Left renal cortex interstitium (tissue), 4 donors: ENCODE measurements at places on chromosomes 6 and 20. TPM values are rescaled to one million over a fixed set of nuclear protein-coding genes. Genes with fewer than 3 reads are reported as not detected.

SCAF8 gene
- polyA plus RNA-seq, result 55.2 TPM

WFDC2 gene
- polyA plus RNA-seq, result 156 TPM

MROH8 gene
- 7.1 TPM for polyA plus RNA-seq

MUCL3 gene
- polyA plus RNA-seq, result not detected

LCA5 gene
- polyA plus RNA-seq, result 12.4 TPM

HDGFL1 gene
- not detected for polyA plus RNA-seq

NEURL2 gene
- polyA plus RNA-seq, result 8.1 TPM

RBM24 gene
- polyA plus RNA-seq, result 1.6 TPM

SCRT2 gene
- polyA plus RNA-seq, result 0.08 TPM

PKIB gene
- polyA plus RNA-seq, result 2.2 TPM

ABHD12 gene
- polyA plus RNA-seq, result 56.1 TPM

LHFPL5 gene
- 0.07 TPM for polyA plus RNA-seq

ETV7 gene
- 0.09 TPM for polyA plus RNA-seq

PREX1 gene
- polyA plus RNA-seq, result 14.7 TPM

NKX2-4 gene
- not detected for polyA plus RNA-seq

THBS2 gene
- polyA plus RNA-seq, result 7.6 TPM
